ENCODE measurements at places on chromosomes 1 and 21.

DNA sequence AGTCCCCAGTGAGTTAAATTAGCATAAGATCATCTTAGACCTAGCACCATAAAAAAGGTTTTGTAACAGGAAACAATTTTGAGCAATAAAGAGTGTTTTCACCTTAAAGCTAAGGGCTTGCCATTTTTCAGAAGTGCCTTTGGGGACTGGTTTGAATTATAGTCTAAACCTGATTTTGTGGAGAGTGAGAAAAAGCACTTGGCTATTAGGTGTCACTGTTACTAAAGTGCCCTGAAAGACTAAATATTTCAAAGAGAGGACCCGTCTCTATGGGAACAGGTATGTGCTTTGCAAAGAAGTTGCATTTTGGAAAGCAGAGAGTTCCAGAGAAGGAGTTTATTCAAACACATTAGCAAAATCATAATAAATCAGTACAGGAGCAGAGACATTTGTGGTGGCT is 9.1 kb downstream of the NTNG1 start:
- DNase-seq: no peak

- DNase-seq: no peak
Observed at GRCh38 chr1:169128562-169128961, 22.1 kb downstream of the ATP1B1 start.

DNA sequence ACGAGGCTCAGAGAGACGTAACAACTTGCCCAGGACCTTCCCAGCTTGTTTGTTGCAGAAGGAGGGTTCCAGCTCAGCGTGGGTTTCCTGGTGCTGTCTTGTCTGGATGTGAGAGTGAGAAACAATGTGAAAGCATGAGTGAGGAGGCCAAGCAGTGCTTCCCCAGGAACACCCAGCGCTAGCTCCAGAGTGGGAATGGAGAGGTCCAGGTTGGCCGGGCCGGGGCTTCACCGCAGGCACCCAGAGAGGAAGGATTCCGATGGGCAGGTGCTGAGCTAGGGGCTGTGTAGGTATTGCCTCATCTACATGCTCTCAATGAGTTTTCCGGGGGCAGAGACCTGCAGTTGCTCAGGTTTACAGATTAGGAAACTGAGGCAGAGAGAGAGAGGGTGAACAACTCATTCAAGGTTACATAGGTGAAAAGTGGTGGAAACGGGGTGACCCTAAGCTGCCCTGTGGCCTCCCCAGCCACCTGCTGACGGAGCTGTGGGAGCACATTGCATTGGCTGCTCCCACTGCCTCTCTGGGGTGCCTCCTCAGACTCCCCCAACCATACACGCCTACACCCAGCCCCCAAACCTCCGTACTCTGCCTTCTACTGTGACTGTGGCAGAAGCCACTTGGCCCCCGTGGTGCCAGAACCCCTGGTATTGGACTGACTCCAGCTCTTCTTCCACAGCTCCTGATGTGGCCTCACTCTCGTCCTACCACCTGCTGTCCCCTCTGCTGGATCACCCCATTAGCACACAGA is 51.2 kb downstream of the B3GALT5 start:
- DNase-seq: no peak

DNA sequence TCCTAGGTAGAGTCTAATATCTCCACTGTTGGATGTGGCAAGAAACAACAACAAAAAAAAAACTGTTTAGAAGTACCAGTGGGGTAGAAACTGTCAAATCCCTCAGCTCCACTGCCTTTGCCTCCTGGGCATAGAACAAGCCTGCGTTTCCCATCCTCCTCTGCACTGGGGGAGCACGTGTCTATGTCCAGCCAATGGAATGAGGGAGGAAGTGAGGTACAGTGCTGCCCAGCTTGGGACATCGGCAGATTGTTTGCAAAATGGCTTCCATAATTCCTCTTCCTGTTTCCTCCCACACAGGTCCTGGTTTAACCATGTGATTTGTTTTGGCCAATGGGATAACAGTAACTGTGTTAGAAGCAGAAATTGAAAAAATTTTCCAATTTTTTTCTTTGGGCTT is 39.1 kb downstream of the PSMG1 start:
- no peak for DNase-seq

- no peak for DNase-seq
Observed at GRCh38 chr1:13228343-13228781, 2.4 kb upstream of the PRAMEF18 start.

GRCh38 chr1:200226268-200226968 is 183.4 kb downstream of the ZNF281 start:
- no peak for DNase-seq

GRCh38 chr1:64033667-64034220 is 169.7 kb upstream of the UBE2U start:
- no peak for DNase-seq

DNA sequence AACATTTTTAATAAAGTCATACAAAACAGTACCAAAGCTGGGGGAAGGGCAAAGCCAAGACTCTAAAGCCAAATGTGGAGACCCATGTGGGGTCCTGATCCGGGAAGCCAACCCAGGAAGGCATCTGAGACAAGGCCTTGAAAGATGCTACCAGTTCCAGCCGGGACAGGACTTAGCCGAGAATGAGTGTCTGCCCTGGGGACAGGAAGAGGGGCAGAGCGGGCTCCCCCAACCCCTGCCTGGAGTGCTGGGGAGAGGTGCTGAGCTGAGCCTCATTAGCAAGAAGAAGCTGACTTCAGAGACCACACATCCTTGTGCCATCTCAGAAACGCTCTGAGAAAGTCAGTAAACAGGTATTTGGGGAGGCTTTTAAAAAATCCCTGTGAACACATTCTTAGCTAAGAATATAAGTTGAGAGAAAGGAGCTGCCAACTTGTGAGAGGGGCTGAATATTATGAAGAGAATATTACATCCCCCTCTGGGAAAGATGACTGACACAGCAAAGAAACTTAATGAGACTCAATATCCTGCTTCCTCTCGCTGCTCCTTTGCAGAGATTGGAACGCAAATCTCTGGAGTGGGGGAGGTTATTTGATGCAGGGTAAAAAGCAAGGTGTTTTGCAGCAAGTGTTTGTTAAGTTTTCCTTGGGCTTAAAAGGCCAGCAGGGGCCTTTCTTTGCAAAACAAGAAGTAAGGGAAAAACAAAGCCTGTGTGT is 103.3 kb upstream of the KCND3 start:
- DNase-seq: no peak

DNA sequence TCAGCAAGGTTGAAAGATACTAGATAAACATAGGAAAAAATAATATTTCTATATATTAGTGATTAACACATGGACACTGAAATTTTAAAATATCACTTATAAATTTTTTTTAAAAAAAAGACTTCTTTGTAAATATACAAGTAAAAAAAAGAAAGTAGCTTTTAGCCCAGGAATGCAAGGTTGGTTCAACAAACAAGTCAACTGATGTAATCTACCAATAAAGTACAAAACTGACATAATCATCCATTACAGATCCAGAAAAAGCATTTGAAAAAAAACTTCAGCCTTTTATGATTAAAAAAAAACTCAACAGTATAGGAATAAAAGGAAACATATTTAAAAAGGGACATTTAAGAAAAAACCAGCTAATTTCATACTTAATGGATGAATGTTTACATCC is 48.4 kb downstream of the TRMT1L start:
- no peak for DNase-seq
